ENCODE measurements at places on chromosomes 2 and 18.

GRCh38 chr18:35458271-35458670 is 39.5 kb downstream of the INO80C start:
- DNase-seq = no peak

DNA sequence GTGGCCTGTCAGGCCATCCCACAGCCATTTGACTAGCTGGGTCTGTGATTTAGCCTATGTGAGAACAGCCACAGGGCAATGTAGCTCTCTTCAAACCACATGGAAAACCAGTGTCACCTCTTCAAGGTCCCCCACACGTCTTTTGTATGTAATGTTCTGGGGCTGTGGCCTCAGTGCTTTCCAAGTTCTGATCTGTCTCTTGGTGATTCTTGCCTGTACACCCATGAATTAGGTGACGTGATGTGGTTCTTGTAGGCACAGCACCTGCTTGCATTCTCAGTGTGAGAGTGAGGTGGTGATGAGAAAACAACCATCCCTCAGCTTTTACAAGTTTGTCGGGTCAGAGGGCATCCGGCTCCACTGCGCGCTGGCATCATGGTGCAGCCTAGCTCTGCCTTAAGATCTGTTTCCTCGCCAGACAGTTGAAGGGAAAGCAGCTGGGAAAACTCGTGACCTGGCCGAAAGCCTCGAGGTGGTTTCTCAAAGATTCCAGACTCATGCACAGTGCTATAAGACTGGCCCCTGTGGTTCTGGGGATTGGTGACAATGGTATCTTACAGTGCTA is 125.8 kb downstream of the TANC1 start:
- no peak for DNase-seq

DNA sequence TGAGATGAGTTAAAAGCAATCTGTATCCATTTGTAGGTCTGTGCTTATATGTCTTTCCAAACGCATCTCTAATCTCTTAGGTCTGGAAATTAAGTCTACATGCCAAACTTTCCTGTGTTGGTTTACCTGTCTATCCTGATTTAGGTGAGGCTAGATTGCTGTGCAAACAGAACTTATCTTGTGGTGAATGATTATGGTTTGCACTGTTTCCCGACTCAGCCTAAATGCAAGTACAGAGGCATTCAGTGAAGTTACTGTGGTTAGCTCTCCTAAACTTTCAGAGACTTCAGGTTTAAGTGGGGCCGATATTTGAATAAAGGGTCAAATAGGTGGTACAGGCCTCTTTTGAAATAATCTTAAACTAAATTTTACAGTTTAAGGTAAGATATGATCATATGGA is 103.5 kb downstream of the ICOS start:
- DNase-seq = no peak

GRCh38 chr2:111100765-111101162 is 19.9 kb upstream of the BCL2L11 start:
- DNase-seq = peak; percentile 51

DNA sequence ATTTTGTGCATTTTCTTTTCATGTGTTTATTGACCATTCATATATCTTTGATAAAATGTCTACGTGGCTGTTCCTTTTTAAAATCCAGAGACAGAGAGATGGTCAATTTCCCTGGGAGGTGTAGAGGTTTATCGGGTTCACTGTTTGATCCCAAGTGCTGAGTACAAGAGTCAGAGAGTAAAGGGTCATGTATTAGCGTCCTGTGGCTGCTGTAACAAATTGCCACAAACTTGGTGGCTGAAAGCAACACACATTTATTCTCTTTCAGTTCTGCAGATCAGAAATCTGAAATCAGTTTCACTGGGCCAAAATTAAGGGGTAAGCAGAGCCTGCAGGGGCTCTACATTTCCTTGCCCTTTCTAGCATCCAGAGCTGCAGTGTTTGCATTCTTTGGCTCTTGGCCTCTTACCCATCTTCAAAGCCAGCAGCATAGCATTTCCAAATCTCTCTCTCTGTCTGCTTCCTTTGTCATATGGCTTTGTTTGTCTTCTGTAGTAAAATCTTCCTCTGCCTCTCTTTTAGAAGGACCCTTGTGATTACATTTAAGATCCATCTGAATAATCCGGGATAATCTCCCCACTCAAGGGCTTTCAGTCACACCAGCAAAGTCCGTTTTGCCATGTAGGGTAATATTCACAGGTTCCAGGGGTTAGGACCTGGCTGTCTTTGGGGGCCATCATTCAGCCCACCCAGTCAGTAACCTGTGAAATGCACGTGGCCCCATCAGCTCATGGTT is 49.9 kb downstream of the TMEM17 start:
- no peak for DNase-seq

GRCh38 chr2:234492717-234493485 is 4.0 kb downstream of the ARL4C start:
- DNase-seq = peak; percentile 37

DNA sequence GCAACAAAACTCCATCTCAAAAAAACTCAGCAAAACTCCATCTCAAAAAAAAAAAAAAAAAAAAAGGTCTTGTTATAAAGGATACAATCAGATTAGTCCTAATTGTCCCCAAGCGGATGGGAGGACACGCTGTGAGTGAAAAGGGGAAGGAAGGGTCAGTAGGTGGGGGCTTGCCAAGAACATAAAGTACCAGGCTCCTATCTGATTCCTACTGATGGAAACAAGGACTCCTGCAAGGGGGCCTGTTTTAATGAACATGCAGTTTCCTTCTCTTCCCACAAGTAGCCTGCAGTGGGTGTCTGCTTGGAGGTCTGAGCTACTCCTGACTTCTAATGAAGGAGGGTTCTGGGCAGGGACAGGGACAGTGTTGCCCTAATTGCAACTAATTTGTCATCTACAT is 7.9 kb downstream of the SCG2 start:
- no peak for DNase-seq

DNA sequence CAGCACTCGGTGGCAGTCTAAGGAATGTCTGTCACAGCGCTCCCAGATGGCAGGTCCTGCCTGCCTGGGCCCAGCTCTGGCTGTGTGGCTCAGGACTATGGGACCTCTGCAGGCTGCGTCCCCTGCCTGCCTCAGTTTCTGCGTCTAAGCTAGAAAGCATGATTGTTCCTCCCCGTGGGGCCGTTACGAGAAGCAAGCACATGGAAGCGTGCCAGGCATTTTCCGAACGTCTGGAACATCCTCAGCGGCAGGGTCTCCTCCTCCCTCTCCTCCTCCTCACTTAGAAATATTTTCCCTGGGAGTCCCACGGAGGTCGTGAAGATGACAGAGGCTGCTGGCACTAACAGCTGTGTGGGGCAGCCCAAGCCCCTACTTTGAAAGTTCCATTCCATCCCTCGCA is 43.3 kb downstream of the LRRFIP1 start:
- no peak for DNase-seq

- DNase-seq = no peak
These were observed 127.1 kb downstream of the CERS6 start for GRCh38 chr2:168583064-168583709.

DNA sequence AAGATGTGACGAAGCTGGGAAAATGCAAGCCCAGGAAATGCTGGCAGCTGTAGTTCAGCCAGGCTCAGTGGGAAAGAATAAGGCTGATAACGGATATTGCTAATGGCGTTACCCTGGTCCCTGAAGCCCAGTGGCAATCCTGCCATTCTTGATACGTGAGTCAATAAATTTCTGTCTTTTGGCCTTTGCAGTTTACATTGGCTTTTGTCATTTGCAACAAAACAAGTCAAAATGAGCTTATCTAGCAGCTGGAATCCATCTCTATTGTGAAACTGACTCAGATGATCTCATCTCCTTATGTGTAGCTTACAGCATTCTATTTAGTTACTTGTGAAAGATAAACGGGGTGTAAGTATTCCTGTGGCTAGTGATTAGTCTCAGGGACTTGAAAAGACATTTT is 43.8 kb downstream of the ARL6IP6 start:
- DNase-seq = no peak

GRCh38 chr2:66021296-66021695 is 413.6 kb upstream of the MEIS1 start:
- no peak for DNase-seq

DNA sequence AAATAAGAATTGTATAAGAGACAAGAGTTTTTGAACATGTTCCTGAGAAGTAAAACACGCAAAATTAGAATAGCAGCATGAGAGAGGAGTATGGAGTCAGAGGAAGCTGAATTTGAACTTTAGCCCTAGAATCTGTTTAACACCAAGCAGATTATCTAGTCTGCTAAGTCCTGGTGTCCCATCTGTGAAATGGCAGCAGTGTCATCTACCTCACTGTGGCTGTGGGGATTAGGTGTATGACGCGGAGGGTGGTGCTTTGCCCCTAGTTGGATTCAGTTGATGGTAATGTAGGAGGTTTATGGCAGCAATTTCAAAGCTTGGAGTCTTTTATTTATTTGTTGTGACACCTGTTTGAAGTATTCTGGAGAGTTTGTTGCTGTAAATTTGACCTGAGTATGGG is 79.2 kb downstream of the ZNF532 start:
- no peak for DNase-seq

DNA sequence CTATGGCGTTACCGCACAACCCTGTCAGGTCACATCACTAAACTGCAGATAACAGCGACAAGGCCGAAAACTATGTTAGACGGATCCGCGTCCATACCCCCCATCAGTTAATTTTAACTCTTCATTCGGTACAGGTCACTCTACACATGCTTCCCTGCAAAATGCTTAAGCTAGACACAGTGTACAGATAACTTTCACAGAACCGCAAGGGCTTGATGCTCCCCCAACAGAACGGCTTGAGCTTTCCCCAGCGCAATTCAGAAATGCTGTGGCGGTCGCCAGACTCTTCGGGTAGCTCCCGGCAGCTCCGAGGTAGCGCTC is 283 bp upstream of the RBBP8 start:
- no peak for DNase-seq

GRCh38 chr18:59909289-59910036 is 9.7 kb downstream of the PMAIP1 start:
- no peak for DNase-seq

GRCh38 chr2:221911890-221912289 is 339.8 kb upstream of the EPHA4 start:
- DNase-seq = no peak

GRCh38 chr2:112896909-112897623 is 13.9 kb upstream of the IL37 start:
- DNase-seq = no peak

- DNase-seq = no peak
These were observed 981.0 kb downstream of the SUCLG1 start for GRCh38 chr2:83478037-83478436.

Data from activated CD4-positive, alpha-beta memory T cell treated with anti-CD3 and anti-CD28 coated beads for 36 hours (primary cell).